Activated T-helper 9 cell treated with anti-CD3 and anti-CD28 coated beads, Interleukin-2, amount 50 U/mL, for 16 hours (primary cell): ENCODE measurements at places on chromosomes 12 and 14.
A peak's percentile ranks its signal among the peaks of the same experiment; 100 is the strongest.

DNA sequence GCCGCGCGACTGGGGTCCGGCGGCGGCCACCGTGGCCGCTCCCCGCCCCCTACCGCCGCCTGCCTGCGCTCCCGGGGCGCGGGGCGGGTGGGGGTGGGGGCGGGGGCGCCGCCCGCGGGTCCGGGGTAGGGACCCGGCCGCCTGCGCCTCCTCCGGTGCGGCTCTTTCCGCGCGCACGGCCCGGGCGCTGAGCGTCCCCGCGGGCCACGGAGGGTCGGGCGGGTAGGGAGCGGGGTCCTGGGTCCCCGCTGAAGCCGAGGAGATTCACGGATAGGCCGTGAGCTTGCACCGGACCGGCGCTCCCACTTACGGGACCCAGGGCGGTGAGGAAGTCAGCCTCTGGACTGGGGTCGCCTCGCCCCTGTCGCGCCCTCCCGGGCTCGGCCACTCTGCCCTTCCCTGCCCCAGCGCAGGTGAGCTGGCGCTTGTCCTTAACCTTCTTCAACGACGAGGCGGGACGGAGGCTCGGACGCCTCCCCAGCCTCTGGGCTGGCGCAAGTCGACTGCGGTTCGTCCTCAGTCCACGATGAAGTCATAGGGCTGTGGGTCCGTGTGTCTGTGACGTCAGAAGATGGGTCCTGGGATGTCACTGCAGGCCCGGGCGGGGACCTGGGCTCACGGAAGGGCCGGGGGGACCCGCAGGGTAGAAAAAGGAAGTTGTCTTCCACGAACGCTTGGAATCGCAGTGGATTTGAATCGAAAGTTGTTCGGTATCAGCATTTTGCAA lies 514 bp downstream of the FBXO34 start:
- peak; percentile 26 for DNase-seq

GRCh38 chr14:89319687-89320086 lies 97.3 kb downstream of the FOXN3 start:
- no peak for DNase-seq

- no peak for DNase-seq
Observed at GRCh38 chr14:100784523-100785337, 41.2 kb upstream of the MEG3 start.

DNA sequence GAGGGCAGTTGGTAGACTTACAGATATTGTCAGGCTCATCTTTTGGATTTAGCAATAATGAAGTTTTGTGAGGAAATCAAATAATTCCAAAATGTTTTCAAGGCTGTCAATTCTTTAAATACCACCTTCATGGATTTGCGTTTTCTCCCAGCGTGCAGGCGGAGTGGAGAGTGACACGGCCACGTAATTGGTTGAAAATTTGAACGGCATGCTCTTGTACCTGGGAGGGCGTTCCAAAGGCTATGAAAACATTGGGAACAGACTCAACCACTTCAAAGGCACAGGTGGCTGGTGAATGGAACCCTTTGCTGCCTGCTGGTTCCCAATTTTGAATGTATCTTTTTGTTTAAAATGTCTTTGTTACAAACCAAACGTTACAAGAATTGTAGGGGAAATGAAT lies 12.4 kb downstream of the SMIM41 start:
- DNase-seq: no peak

DNA sequence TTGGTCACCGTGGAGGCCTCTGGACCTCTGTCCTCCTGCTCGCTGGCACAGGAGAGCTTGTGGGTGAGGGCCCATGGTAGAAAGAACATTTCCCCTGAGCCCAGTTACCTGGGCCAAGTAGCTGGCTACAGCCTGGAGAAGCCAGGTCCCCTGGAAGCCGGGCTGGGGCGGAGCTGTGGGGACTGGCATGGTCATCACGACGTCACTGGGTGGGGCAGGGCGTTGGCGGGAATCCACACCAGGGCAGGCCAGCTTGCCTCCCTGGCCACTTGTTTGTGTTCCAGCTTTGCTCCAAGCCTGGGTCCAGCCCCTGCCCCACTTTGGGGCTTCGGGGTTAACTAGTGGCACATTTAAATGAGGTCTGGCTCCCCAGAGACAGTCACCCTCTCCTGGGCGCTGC lies 35.0 kb upstream of the SLC24A4 start:
- DNase-seq: no peak

DNA sequence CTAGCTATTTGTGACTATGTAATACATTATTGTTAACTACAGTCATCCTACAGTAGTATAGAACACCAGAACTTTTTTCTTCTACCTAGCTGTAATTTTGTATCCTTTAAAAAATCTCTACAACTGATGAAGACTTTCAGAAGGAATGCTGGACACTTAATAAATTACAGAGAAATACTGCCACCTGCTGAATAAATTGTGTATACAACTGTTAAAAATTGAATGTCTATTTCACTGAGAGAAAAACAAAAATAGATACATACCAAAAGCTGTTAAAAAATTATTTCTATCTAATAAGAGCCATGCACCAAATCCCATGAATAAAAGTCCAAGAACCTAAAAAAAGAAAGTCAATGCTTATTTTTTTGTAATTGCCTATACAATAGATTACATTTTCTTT lies 6.6 kb downstream of the TSPAN19 start:
- DNase-seq: no peak

DNA sequence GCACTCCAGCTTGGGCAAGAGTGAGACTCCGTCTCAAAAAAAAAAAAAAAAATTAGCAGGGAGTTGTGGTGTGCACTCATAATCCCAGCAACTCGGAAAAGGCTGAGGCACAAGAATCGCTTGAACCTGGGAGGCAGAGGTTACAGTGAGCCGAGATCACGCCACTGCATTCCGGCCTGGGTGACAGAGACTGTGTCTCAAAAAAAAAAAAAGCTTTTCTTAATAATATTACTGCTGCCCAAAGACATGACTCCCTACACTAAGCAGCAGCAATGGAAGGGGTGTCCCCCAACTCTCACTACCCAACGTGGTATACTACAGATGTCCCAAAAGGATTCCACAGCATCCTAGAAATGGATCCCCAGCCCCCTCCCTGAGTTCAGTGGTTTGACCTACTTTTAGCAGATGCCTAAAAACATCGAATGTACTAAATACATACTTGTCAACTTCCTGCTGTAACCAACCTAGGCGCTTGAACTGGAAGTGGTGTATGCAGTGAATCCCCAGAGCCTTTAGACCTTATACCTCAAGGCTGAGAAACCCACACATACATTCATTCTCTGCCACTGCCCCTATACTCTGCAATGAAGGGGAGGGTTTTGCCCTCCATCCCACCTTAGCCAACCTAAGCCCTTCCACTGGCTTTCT lies 8.5 kb upstream of the FKBP11 start:
- DNase-seq: no peak

- no peak for DNase-seq
Observed at GRCh38 chr14:20219033-20219432, 4.5 kb upstream of the OR11H6 start.

- no peak for DNase-seq
Observed at GRCh38 chr14:23182372-23183157, 895 bp downstream of the SLC7A8 start.

- no peak for DNase-seq
Observed at GRCh38 chr14:104821971-104822608, 21.2 kb downstream of the ZBTB42 start.

DNA sequence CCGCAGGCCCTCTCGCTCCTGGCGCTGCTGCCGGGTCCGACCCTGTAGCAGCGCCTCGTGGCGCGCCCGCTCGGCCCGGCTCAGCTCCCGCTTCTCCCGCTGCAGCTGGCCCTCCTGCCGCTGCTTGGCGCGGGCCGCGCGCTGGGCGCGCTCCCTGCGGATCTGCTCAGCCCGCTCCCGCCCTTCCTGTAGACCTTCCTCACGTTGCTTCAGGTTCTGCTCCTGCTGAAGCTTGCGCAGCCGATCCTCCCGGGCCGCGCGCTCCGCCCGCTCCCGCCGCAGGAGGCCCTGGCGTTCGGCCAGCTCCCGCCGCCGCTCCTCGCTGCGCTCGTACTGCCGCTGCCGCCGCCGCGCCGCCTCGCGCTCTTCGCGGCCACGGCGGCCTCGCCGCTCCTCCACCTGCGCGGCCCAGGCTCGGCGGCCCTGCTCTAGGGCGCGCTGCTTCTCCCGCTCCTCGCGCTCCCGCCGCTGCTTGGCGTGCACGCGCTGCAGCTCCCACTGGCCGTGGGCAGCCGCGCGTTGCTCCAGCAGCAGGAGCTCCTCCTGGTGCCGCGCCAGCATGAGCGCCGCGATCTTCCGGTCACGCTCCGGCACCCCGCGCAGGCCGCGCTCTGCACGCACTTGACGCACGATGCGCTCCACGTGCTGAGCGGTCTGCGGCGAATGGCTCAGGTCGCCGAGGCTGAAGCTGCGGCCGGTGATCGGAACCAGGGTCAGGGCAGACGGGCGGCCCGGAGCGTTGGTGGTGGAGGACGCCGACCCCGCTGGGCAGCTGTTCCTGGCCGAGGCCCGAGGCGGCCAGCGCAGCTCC lies 2.4 kb downstream of the CCDC177 start:
- no peak for DNase-seq

DNA sequence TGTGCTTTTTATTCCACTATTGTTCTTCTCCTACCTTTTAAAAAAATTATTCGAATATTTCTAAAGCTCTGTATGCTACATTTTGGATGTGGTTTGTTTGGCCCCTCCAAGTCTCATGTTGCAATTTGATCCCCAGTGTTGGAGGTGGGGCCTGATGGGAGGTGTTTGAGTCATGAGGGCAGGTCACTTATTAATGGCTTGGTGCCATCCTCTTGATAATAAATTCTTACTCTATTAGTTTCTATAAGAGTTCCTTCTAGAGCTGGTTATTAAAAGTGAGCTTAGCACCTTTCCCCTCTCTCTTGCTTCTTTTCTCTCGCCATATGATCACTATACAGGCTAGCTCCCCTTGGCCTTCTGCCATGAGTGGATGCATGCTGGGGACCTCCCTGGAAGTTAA lies 445.6 kb upstream of the PDE3A start:
- DNase-seq: no peak

- DNase-seq: no peak
Observed at GRCh38 chr14:65738339-65738738, 325.8 kb downstream of the FUT8 start.

GRCh38 chr12:8687846-8688601 lies 9.8 kb upstream of the RIMKLB start:
- no peak for DNase-seq

- DNase-seq: no peak
Observed at GRCh38 chr12:46916796-46917419, 91.1 kb upstream of the SLC38A4 start.

DNA sequence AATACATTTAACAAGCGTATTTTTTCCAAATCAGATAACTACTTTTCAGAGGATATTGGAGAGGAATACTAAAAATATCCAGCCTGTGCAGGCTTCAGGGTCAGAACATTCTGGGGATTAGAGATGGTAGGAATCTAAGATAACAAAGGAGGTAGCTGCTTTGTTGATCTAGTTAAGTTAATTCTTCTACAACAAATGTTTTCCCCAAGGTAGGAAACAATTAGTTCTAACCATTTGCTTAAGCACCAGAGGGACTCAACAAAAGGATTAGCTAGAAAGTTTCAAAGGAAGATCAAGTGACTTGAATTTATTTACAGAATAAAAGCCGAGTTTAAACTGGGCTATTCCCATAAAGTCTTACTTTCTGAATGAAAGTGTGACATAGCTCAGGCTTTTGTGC lies 524.2 kb downstream of the TMTC2 start:
- no peak for DNase-seq

- no peak for DNase-seq
Observed at GRCh38 chr14:61752626-61753025, 9.6 kb upstream of the SNAPC1 start.

DNA sequence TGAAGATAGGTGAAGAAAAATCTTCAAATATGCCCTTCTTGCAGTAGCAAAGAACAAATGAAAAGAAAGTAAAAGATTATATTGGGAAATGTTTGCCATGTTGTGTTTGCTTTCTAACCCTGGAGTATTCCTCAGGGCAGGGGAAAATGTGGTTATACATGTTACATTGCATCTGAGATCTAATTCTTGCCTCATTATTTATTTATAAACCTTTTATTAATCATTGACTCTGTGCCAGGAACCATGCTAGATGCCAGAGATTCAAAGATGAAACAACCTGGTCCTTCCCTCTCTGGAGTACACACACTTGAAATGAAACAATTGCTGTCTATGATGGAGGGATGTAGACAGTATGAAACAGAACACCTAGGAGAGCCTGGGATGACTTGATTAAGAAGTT lies 128.1 kb upstream of the HMGA2 start:
- no peak for DNase-seq

GRCh38 chr12:49276304-49277290 lies 11.7 kb downstream of the TUBA1C start:
- no peak for DNase-seq

- no peak for DNase-seq
Observed at GRCh38 chr14:39641224-39641623, 209.0 kb upstream of the FBXO33 start.

GRCh38 chr14:24052656-24053547 lies 1.1 kb downstream of the CARMIL3 start:
- peak; percentile 56 for DNase-seq

DNA sequence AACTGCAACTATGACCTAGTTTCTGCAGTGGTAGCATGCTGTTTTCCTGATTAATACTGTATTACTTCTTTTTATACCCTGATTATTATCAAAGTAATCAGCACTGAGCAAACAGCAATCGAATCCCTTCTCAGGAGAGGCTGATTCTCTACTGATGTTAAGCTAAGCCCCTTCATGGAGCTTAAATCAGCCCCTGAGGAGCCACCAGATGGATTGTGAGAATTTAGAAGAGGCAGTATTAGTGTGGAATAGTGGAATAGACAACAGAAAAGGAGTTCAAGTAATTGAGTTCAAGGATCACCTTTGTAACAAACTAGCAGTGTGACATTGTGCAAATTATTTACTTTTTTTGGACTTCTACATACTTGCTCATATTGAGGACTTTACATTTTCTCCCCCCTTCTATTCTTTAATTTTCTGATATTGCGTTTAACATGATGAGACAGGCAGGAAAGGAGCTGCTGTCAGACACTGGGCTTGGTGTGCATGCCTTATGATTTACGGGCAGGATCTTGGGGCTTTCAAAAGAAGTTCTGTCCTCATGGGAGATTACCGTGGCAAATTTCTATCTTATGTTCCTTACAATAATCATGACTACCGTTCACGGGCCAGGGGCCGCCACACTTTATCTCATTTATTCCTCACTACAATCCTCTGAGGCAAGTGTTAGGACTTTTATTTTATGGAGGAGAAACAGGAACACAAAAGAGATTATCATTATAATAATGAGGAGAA lies 68.0 kb downstream of the PTPRR start:
- no peak for DNase-seq

DNA sequence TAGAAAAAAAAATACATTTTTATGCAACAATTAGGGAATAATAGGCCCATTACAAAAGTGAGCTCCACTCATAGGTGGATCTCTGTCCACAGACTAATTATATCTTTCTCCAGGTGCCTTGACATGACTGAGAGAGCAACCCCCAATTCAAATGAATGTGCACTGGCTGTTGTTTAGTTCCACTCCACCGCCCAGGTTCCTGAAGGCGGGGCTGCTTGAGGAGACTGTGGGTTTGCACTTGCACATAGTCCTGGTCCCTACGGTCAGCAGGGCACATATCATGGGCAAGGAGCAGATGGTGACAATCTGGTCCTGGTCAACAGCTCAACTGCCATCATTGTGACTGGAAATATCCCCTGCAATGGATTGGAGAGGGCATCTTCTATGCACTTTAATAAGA lies 195.6 kb upstream of the PWP1 start:
- no peak for DNase-seq
